ENCODE measurements at places on chromosomes 7 and 10.

DNA sequence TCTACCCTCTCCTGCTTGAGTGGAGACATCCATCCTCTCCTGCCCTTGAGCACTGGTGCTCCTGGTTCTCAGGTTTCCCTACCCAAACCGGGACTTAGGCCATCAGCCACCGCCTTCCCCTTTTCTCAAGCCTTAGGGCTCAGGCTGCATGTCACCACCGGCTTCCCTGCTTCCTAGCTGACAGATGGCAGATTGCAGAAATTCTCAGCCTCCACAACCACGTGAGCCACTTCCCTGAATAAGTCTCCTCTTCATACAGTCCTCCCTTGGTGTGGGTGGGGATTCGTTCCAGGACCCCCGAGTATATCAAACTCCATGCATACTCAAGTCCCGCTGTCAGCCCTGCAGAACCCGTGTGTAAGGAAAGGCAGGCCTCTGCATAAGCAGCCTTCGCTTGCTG lies 203.5 kb upstream of the ZNF32 start:
- DNase-seq = no peak

GRCh38 chr10:34655286-34656170 lies 159.6 kb downstream of the PARD3 start:
- DNase-seq = no peak

- no peak for DNase-seq
Measured at GRCh38 chr7:94400022-94400421, 5.3 kb downstream of the COL1A2 start.

DNA sequence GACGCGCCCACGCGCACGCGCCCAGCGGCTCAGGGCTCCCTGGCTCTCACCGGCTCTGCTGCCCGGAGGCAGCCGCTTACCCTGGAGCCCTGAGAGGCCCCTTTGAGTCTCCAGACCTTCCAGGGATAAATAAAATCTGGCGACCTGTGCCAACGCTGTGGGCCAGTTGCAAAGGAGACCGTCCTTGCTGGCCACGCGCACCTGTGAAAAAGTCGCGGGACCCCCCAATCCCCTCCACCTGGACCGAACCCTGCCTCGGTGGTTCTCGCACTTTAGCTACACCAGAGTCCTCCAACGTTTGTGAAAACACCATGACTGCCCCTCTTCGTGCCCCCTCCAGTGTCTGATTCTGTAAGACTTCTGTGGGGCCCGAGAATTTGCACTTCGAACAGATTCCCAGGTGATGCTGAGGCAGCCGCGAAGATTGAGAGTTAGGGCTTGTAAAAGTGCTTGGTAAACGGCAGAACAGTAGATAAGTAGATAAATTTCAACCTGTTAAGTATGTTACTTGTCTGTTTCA lies 102.4 kb upstream of the SVIL start:
- no peak for DNase-seq

GRCh38 chr7:72435925-72436480 lies 23.9 kb upstream of the CALN1 start:
- DNase-seq = no peak

GRCh38 chr10:133378251-133379096 lies 588 bp upstream of the PAOX start:
- DNase-seq = no peak

GRCh38 chr7:127189074-127189473 lies 63.7 kb downstream of the GRM8 start:
- no peak for DNase-seq

GRCh38 chr7:2105280-2105679 lies 127.5 kb downstream of the MAD1L1 start:
- no peak for DNase-seq

DNA sequence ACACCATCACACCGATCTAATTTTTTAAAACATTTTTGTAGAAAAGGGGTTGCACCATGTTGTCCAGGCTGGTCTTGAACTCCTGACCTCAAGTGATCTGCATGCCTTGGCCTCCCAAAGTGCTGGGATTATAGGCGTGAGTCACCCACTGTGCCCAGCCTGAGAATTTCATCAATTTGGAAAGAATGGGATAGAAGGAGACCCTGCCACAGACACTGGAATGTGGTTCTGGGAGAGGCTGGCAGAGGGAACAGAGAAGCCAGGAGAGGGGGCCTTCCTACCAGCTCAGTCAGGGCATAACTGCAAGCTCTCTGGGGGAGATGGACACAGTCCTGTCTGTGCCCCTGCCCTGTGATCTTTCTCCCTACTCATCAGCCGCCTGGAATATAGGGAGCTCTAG lies 42.1 kb upstream of the MKRN1 start:
- DNase-seq = no peak

GRCh38 chr7:47042669-47043068 lies 539.2 kb downstream of the TNS3 start:
- DNase-seq = no peak

DNA sequence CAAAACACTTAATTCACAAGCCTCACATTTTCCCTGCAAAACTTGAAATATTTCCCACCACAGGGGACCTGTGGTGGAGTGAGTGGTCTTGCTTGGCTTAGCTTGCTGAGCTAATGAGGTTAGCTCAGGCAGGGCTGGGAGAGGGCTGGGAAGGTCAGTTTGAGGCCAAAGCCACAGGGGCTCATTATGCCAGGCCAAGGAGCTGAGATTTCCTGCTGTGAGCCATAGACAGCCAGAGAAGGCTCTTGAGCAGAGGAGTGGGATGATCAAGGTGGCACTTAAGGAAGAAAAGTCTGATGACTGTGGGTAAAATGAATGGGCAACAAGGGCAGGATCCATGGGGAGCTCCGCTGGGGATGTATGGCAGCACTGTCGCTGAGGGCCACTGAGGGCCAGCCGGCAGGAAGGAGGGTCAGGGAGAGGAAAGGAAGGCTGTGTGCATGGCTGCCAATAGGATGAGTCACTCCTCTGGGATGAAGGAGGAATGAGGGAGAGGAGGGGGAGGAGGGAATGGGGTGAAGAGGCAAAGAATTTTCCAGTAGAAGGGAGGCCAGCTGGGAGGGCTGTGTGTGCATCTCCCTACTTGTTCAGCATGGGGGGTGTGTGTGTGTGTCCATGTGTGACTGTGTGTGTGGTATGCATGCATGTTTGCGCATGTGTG lies 18.7 kb upstream of the ZNF488 start:
- no peak for DNase-seq

GRCh38 chr10:97805096-97805884 lies 33.5 kb upstream of the SFRP5 start:
- DNase-seq = no peak

- no peak for DNase-seq
Measured at GRCh38 chr10:75776738-75777504, 345.5 kb downstream of the LRMDA start.

DNA sequence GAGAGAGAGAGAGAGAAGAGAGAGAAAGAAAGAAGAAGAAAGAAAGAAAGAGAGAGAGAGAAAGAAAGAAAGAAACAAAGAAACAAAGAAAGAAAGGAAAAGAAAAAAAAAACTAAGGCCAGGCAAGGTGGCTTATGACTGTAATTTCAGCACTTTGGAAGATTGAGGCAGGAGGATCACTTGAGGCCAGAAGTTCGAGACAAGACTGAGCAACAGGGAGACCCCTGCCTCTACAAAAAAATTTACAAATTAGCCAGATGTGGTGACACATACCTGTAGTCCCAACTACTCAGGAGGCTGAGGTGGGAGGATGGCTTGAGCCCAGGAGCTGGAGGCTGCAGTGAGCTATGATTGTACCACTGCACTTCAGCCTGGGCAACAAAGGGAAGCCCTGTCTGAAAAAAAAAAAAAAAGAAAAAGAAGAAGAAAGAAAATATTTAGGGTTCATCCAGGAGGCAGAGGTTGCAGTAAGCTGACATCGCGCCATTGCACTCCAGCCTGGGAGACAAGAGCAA lies 2.8 kb downstream of the SERPINE1 start:
- DNase-seq = no peak

DNA sequence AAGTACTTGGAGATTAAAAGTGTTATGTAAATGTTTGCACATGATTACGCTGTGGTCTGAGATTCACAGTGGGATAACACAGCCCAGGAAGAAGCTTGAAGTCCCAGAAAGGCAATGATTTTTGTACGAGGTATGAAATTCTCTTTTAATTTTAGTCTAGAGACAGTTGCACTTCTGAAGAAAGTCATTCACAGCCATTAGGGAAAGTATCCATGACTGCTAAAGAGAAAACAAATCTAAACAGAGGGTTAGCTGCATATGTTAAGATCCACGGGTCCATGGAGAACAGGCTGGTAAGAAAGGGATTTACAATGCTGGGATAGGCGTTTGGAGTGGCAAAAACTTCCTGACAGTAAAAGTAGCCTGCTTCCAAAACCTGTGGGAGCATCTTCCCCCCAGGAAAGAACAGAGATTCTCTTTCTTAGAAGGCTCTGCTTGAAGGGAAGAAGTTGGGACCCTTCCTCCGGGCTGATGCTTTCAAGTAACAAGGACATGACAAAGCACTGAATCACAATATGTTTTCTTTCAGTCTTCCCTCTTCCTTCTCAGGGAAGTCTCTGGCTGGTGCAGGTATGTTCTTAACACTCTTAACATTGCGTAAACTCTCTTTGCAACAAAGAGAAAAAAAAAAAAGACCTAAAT lies 220.8 kb upstream of the CELF2 start:
- DNase-seq = no peak

- no peak for DNase-seq
Measured at GRCh38 chr10:49319206-49319605, 20.2 kb downstream of the C10orf71 start.

DNA sequence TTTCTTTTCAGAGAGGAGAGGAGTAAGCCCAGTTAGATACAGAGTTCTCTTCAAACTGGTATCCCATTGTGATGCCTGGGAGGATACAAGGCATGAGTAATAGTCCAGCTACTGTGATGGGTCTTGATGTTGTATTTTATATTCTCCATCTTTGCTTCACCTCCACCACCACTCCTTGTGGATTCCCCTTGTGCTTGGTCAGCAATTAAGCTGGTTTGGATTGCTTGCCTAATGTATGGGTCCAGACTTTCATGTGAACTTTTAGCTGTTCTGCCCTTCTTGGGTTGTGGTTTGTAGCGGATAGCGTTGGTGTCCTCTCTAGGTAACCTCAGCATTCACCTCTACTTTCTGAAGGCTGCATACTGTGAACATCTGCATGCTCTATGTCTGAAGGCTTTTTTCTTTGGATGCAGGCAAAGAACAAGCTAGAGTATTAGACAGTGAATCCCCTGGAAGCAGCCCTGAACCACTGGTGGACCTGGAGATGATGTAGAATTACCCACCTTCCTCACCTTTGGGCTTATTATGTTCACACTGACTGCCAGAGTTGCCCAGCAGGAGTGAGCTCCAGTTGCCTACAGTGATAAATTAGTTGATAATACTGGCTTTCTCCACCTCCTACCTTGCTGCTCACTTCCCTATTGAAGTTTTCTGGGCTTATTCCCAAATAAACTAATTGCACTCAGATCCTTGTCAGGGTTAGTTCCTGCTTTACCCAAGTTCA lies 126.5 kb upstream of the MTPN start:
- no peak for DNase-seq

DNA sequence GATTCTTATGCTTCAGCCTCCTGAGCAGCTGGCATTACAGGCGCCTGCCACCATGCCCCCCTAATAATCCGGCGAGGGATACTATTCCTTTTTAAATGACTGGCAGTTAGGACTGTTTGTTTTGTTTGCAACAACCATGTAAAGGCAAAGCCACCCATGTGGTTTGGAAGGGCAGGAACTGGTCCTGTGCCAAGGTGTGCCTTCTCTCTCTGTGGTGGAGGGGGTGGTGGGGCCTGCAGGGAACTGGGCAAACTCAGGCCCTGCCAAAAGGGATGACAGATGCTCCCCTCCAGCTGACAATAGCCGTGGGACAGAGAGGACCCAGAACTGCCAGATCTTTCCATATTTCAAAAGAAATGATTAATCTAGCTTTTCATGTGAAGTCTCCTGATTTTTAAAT lies 23.5 kb upstream of the WAPL start:
- no peak for DNase-seq

- no peak for DNase-seq
Measured at GRCh38 chr10:30821261-30821993, 191.9 kb upstream of the LYZL2 start.

GRCh38 chr7:32073533-32073932 lies 3.3 kb upstream of the PDE1C start:
- DNase-seq = no peak

GRCh38 chr10:70350501-70350900 lies 31.9 kb downstream of the LRRC20 start:
- no peak for DNase-seq

DNA sequence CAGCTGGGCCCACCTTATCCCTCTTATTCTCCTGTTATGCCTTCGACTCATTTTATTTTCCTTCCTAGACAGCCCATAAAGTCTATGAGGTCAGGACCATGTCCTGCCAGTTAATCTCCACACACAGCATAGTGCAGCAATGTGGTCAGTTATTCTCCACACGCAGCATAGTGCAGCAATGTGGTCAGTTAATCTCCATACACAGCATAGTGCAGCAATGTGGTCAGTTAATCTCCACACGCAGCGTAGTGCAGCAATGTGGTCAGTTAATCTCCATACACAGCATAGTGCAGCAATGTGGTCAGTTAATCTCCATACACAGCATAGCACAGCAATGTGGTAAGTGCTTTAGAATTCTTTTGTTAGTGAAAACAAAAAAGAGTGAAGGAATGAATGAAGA lies 77.8 kb downstream of the TEX36 start:
- no peak for DNase-seq
